ENCODE measurements at places on chromosomes 3 and 15.

DNA sequence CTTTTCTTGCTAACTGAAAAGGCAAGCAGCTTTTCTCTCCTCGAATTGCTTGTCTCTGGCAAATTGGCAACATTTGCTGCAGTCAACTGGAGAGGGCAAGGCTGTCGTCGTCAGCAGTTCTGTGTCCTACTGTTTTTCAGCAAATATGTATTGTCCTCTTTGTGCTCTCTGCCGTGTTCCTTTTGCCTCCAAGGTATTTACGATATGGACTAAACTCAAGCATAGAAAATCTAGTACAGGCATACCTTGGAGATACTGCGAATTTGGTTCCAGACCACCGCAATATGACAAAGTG is 558 bp upstream of the SLC30A4 start:
- no peak for DNase-seq

DNA sequence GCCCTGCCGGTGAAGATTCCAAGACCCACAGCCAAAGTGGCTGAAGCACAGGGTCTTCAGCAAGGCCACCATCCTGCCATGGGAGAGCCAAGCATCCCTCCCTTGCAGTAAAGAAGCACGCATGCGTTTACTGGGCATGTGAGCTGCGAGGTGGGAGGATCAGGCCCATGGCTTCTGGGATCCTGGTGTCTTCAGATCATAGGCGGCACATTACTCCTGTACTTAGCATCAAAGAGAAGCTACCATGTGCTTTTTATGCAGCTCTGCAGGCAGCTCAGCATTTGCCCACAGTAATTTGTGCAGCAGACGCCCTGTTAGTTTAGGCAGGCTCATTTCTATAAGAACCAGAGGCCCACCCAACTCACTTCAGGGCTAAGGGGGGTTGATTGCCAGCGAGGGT is 45.7 kb downstream of the IDH2 start:
- no peak for DNase-seq

GRCh38 chr3:73036694-73037591 is 24.5 kb upstream of the EBLN2 start:
- no peak for DNase-seq

DNA sequence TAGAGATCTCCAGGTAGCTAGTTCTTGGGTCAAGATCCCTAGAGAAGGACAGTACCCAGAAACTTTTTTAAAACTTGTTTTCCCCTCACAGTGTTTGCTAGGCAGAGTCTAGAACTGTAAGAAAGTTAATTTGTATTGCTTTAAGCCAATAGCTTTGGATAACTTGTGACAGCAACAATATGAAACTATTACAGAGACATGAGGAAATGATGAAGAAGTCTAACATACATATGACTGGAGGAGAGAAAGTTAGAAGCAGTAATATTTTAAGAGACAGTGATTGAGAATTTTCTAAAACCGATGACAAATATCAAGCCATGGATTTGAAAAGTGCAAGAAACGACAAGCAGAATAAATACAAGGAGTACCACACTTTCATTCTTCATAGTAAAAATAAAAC is 10.0 kb downstream of the HMG20A start:
- DNase-seq = no peak

GRCh38 chr3:31413515-31413914 is 119.2 kb upstream of the STT3B start:
- no peak for DNase-seq

GRCh38 chr15:55250392-55250791 is 39.2 kb downstream of the RAB27A start:
- peak; percentile 29 for DNase-seq

GRCh38 chr15:74749832-74750231 is 1.2 kb downstream of the CYP1A2 start:
- no peak for DNase-seq

GRCh38 chr3:169597083-169597609 is 66.4 kb downstream of the MECOM start:
- DNase-seq = no peak

DNA sequence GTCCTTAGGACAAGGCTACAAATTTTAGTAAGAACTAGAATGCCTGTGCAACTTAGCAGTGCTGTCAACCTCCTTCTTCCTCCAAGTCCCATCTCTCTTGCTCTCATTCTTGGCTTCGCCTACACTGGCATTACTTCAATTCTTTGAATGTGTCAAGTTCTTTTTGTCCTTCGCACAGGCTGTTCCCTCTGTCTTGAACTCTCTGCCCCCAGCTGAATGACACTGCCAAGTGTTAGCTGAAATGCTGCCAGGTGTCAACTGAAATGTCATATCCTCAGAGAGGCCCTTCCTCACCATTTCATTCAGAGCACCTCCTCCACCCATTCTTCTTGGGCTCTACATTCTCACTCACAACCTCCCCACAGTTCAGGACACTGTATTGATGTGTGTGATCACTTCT is 48.8 kb upstream of the PSMD6 start:
- no peak for DNase-seq

DNA sequence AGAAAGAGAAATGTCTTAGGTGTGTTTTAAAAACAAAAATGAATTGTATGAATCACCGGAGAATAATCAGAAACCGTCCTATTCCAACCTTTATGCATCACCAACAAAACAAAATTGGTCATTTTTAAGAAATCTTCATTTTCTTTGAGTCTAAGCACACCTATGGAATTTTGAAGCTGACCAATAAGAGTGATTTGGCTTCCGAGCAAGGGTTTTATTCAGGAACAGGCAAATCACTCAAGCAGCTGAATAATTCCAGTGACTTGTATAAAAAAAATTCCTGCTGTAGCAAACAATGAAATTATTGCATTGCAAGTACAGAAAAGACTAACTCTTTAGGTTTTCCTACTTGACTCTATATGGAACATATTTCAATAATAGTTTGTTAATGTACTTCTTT is 83.8 kb upstream of the FNDC3B start:
- DNase-seq = no peak

DNA sequence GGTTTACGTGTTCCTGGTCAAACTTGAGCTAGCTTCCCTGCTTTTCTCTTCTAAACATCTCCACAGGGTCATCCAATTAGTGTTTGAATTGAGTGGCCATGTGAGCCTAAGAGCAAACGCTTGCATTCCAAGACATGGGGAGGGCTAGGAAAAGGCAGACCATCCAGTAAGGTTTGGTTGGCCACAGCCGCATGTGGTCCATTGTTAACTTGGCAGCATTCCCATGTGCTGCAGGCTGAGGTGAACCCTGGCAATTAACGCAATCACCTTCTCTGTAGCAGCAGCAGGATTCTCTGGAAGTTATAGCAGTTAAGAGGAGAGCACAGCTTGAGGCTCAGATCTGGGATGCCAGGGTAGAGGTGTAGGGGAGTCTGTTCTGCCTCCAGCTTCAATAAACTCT is 502.2 kb upstream of the LMCD1 start:
- DNase-seq = no peak

DNA sequence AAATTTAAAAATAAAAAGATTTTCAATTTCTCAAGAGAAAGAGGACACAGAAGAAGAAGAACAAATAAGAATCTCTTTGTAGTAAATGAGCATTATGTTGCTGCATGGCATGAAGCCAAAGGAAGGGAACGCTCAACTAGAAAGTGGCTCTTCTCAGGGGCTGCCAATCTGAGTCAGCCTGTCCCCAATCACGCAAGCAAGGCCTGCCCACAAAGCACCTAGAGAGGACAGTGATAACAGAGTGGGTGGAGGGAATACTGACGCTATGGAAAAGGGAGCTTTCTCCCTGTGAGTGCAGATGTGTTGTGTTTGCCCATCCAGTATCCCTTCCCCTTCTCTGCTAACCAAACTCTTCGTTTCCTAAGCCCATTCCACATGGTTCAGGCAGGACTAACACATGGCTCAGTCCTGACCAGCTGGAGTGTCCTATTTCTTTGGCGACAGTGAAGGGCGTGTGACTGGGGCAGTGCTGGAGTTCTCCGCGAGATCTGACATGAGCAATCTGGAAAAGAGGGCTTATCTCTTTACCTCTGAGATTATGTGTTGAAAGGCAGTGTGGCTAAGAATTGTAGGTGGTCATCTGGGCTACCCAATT is 14.2 kb downstream of the FBN1 start:
- no peak for DNase-seq

- peak; percentile 21 for DNase-seq
Measured at GRCh38 chr3:36792342-36792741, 28.0 kb upstream of the DCLK3 start.

DNA sequence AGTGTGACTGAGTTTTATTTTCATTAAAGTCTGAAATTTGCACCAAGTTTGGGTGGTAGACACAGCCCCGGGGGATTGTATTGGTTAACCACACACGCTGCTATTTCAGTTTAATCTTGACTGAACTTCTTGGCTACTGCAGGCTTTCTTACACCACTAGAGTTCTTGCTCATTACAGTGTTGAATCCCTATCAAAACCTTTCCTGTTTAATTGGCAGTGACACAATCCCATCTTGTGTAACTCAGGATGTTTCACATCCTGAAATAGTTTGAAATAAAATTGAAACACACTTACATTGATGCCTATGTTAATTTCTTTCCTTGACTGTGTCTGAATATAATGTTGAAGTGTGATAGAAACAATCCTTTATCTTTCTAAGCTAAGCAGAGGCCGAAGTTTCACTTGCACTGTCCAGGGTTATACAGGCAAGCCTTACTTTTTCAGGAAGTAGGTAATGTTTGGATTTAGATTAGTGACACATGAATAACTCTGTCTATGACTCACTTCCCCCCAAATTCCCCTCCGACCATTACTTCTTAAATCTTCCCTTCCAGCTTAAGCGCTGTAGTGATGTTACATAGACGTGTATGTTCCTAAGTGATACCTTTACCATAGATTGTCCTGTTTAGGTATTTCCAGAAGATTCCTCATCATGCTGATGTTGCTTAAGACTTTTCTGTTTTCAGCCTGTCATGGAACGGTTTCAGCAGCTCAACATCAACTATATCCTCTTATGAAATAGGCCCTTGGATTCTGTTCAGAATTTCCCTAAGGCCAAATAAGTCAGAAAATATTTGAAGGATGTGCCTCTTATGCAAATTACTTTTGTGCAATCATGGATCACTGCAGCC is 16.8 kb downstream of the ATG7 start:
- DNase-seq = peak; percentile 71

GRCh38 chr15:100919481-100920405 is 586 bp downstream of the LRRK1 start:
- DNase-seq = no peak

GRCh38 chr3:10998542-10998941 is 6.0 kb downstream of the SLC6A1 start:
- no peak for DNase-seq

- DNase-seq = no peak
Measured at GRCh38 chr3:33722191-33722590, 4.1 kb upstream of the CLASP2 start.

- no peak for DNase-seq
Measured at GRCh38 chr3:42851228-42851834, 24.3 kb downstream of the CYP8B1 start.

DNA sequence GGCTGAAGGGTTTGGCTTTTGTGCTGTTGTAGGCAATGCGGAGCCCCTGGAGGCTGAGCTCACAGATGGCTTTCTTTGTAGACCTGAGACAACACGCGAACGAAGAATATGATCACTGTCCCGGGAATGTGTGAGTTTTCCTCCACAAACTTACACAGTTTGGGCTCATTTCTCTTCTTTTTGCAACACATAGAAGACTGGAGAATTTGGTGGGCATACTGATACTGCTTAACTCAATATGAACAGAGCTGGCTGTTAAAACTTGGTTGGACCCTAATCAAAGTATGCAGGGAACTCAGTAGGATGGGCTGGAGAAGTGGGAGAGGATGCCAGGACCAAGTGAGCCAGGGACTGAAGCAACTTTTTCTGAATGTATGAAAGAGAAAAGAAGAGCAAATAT is 12.2 kb upstream of the RFC4 start:
- no peak for DNase-seq

DNA sequence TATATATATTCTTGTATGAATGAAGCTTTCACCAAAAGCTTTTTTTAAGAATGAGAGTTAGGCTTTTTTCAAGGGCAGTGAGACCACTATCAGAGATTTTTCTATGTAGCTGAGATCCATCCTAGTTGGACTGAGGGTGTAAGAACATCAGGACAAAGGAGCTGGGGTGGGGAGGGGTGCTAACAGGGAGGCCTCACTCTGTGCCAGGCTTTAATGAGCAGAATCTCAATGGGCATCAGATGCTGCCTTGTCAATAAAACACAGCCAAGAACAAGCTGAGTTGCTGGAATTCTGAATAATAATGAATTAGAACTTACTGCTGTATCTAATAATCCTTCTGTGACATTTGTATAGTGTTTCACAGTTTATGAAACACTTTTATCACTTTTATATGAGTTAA is 41.4 kb upstream of the USP3 start:
- no peak for DNase-seq

DNA sequence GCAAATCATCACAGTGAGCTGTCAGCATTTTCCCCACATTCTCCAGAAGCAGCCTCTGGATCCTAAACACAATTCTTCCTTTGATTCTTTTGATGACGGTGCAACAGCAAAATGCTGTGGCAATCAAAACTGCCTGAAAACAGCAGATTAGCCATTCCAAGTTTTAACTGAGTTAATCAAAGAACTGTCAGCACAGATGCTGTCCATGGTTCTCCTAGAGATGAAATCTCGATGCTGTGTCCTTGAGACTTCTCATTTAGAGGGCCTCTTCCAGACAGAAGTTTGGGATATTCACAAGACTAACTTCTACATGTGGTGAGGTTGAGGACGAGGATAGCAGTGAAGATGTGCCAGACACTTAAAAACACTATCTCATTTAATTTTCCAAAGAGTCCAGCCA is 50.4 kb upstream of the GYG1 start:
- no peak for DNase-seq

GRCh38 chr3:138649134-138649533 is 40.6 kb downstream of the FAIM start:
- DNase-seq = no peak

DNA sequence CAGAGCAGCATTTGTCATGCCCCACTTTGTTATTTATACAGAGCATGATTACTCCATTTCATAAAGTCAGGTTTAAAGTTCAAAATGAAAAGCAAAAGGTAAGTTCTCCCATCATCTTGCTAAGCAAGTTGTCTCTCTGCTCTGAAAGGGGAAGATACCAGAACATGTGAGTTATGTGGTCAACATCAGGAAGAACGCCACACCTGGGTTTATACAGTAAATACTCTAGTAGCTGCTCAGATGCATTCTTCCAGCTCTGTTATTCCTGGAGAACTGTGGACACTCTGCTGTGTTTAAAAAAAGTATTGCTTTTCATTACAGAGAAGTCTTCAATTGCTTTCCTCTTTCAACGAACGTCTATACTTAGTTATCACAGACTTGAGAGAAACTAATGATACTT is 145.7 kb downstream of the PLCL2 start:
- no peak for DNase-seq

GRCh38 chr3:126938520-126939337 is 44.2 kb upstream of the PLXNA1 start:
- DNase-seq = no peak

GRCh38 chr3:97673357-97673997 is 91.1 kb upstream of the ARL6 start:
- no peak for DNase-seq

GRCh38 chr3:141881702-141882101 is 5.3 kb downstream of the ATP1B3 start:
- no peak for DNase-seq

GRCh38 chr3:16090024-16090423 is 84.5 kb upstream of the GALNT15 start:
- no peak for DNase-seq

- DNase-seq = peak; percentile 76
Measured at GRCh38 chr3:53162672-53163443, 1.8 kb downstream of the PRKCD start.

GRCh38 chr3:177050501-177051237 is 146.6 kb downstream of the TBL1XR1 start:
- DNase-seq = peak; percentile 72
